Iris pigment epithelial cell (primary cell): ENCODE measurements at places on chromosomes 3 and 15.
A peak's percentile ranks its signal among the peaks of the same experiment; 100 is the strongest.

DNA sequence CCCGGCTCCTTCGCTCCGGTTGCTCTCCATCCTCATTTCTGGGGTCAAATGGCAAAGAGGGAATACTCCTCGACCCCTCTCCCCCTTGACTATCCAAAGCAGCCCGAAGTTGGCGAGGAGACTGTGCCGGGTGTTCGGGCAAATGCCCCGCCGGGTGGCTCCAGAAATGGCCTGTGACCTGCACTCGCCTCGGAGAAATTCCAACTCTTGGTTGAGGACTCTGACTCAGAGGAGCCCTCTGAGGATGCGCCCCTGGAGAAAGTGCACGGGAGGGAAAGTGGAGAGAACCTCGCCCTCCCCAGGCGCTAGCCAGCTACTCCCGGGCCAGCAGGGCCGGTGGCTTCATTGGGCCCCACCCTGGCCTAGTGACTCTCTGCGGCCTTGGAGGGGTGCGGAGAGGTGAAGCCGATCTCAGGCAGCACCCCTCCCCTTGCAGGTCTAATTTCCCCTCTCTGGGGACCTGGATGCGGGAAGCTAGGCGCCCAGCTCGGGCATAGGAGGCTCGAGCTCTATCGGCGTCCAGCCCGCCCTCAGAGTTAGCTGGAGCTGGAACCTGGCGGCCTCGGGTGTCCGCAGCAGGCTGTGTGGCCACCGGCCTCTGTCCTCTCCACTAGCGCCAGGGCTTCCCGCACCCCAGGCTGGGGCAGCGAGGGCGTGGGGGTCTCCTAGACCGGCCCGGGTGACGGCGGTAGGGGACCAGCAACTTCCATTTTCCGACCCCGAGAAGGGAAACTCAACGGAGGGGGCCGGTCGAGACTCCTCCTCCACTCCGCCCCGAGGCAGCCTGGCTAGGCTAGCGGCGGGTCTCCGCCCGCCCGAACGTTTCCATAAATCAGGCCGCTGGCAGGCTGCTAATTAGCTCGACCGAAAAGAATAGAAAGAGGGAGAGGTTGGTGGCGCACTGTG, 29.4 kb downstream of the NR2F2 start:
- DNase-seq = no peak

- peak; percentile 87 for DNase-seq
These were observed 21.0 kb downstream of the IFT122 start for GRCh38 chr3:129461022-129461421.

DNA sequence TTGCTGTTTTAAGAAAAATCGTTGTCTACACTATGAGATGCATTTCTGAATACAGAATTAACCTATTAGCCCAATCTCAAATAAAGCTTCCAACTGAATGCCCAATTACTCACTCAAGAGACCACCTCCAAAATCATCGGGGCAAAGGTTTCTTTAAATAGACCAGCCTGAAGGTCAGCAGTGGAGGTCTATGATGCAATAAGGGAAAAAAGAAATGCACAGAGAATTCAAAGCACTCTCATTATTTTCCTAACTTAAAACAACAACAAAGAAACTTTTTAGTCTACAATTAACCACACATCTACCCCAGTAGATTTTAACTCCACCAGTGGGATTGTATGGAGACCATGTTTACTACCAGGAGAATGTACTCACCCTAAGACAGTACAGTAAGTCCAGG, 657.7 kb upstream of the CCDC54 start:
- DNase-seq = no peak

DNA sequence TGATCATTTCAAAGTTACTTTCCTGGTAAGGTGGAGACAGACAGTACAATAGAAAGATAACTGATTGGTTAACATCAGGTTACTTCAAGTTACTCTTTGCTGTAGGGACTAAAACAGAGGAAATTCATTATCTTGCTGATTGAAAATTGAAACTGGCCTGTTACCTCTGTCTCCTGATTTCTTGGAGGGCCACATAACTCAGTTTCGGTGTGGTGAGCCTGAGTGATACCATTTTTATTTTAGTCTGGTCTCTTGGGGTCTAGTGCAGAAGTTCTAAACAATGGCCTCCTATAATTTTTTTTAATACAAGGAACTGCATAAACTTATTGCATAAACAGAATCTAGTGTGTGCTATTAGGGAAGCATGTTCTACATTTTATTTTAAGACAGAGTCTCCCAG, 1.2 kb upstream of the ICE2 start:
- DNase-seq = no peak

DNA sequence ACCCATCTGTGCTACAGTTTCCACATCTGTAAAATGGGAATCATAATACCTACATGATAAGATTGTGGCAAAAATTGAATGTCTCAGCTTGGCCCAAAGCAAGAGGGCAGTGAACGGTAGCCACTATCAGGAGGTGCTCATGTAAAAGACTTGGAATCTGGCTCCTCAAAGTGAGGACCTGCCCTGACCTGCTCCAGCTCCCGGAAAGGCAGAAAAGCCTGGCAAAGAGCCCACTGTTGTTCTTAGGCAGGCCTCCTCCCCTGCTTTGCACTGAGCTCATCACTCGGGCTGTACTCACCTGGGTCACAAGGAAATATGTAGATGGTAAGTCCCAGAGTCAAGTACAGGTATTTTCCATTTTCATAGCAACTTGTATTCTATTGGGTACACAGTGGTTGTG, 250.7 kb upstream of the TBL1XR1 start:
- DNase-seq = no peak

DNA sequence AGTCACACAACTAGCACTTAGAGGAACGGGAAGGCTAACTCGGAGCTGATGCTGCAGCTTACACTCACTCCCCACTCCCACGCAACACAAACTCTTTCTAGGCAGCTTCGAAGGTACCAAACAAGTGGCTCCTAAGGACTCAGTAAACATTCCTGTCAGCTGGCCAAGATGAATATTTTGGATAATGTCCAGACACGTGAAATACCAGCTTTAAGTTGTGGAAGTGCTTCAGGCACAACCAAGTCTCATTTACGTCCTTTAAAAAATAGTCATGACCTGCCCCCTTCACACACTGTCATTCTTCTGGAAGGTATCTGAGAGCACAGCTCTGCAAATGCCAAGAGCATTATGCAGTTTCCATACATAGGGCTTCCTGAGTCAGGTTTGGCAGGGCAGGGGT, 1005.9 kb upstream of the CFAP20DC start:
- DNase-seq = no peak

DNA sequence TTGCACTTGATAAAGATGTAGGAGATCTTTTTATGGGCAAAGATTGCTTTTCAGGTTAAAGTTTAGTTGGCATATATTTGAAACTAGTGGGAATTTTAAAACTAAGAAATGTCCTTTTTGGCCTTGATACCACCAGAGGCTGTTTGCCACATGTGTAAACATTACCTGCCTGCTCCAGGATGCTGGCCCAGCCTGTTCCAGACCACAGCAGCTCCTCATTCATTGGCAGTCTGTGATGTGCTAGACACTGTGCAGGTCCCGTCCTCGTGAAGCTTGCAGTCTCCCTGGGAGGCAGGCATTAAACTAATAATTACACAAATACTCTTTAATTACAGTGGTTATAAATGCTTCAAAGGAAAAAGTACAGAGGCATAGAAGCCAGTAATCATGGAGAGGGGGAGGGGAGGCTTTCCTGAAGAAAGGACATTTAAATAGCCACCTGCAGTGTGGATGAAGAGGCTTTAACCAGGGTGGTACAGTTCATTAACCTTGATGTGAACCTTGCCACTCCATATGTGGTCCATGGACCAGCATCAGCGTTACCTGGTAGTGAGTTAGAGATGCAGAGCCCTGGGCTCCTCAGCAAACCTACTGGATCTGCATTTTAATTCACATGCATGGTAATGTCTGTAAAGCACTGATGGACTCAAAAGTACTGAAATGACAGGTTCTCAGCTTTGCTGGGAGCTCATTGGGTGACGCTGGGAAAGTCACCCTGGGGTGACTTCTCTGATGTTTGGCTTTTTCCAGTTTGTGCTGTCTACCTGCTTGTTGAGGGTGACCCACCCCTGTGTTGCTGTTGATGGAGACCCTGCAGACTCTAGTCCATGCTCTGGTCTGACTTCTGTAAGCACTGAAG, 5.3 kb downstream of the ZNF710 start:
- DNase-seq = no peak

GRCh38 chr3:21747966-21748555, 2.9 kb downstream of the ZNF385D start:
- DNase-seq = no peak

- DNase-seq = peak; percentile 87
These were observed 38.3 kb upstream of the ARHGEF3 start for GRCh38 chr3:56839784-56840715.

DNA sequence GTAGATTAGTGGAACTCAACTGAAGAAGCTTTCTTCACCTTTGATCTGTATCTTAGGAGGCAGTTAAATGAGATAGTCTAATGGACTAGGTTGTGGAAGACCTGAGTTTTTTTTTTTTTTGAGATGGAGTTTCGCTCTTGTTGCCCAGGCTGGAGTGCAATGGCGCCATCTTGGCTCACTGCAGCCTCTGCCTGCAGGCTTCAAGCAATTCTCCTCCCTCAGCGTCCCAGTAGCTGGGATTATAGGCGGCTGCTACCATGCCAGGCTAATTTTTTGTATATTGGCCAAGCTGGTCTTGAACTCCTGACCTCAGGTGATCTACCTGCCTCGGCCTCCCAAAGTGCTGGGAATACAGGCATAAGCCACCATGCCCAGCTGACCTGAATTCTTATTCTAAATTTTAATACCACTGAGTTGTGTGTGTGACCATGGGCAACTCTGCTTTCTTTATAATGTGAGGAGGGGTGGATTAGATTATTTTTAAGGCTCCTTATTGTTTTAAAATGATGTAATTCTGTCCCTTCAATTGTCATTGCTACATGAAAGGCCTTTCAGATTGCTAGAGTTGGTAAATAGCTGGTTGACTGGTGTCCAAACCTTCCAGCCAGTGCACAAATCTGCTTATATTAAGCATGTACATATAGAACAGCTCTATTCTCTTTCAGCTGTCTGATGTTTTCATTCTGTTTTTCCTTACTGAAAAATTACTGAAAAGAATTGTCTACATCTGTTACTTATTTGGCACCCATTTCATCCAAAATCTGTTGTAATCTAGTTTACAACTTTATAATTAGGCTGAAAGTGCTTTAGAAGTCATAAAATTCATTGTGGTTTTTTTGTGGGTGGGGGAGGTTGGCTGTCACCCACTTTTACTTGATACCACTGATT, 2.3 kb downstream of the LNP1 start:
- DNase-seq = no peak

GRCh38 chr3:53244271-53244670, 11.6 kb downstream of the TKT start:
- no peak for DNase-seq
